ENCODE measurements at places on chromosomes 2 and 18.
A peak's percentile ranks its signal among the peaks of the same experiment; 100 is the strongest.

- DNase-seq = no peak
Observed at GRCh38 chr2:44931198-44931780, 10.2 kb upstream of the SIX3 start.

DNA sequence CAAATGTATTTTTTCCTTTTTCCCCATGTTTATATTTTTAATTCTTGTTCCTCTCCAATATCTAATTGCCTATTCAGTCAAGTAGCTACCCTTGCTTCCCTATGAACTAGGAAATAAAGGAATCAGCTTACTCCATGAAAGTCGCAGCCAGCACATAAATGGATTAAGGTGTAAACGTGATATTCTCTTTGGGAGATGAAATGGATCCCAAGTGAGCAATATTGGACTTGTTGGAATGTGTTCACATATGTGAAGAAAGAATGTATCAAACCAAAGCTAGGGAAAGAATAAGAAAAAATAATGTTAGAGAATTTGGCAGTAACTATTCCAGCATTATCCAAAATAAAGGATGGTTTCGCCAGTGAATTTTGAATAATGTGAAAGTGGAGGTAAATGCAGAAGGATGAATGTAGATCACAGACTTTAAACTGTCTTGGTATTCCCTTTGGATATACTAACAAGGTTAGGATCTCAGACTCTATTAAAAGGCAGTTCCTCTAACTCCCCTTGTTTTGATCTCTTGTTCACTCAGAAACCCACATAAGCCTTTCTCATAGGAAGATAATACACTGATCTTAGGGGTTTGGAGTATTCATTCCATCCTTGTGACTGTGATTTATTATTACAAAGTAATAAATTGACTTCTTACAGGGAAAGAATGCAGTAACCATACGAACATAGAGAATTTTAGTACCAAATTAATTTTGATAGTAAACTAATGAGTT lies 208.1 kb downstream of the BABAM2 start:
- no peak for DNase-seq

GRCh38 chr2:48601349-48601748 lies 16.3 kb upstream of the GTF2A1L start:
- no peak for DNase-seq

DNA sequence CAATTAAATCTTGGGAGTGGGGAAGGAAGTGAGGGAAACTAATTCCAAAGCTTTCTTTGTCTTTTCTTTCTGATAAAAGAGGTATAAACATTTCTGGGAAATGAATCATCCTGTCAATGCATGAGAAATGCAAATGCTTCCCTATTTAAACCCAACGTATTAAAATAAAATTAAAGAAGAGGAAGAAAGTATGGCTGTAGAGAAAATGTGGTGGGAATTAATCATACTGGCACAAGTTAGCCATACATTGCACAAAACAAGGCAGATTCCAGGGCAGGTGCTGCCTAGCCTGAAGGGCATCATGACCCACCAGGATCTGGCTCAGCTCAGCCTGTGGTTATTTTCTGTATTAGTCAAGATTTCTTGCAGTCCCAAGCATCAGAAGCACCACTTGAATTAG lies 338.0 kb downstream of the NYAP2 start:
- DNase-seq = peak; percentile 8

- DNase-seq = no peak
Observed at GRCh38 chr2:85771486-85771885, 17.7 kb downstream of the ATOH8 start.

- DNase-seq = no peak
Observed at GRCh38 chr18:35507192-35507591, 9.4 kb upstream of the INO80C start.

- no peak for DNase-seq
Observed at GRCh38 chr2:231932985-231933915, 7.1 kb upstream of the NPPC start.

DNA sequence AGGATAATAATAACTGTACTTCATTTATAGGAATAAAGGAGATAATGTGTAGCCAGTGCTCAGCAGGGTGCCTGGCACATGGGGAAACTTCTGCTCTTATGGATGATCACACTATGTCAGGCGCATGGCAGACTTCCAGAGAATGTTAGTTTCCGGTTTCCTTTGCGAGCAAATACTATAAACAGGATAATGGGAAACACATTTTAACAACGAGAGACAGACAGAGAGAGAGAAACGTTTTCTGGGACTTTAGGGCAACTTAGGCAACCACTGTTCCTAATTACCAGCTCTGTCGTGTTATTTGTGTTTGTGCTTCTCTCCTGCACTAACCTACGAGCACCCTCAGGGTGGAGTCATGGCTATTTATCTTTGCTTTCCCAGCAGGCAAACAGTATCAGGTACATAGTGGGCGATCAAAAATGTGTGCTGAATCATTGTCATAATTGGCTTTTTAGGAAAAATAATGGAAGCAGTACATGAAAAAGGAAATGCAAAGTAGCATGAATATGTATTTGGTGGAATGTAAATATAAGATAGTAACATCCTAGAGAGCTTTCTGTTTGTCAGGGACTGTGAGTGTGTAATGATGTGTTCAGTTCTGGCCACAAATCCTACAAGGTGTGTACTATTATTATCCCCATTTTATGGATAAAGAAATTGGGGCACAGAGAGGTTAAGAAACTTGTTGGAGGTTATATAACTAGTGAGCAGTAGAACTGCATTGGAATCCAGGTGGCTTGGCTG lies 36.8 kb upstream of the IGFBP2 start:
- peak; percentile 95 for DNase-seq

DNA sequence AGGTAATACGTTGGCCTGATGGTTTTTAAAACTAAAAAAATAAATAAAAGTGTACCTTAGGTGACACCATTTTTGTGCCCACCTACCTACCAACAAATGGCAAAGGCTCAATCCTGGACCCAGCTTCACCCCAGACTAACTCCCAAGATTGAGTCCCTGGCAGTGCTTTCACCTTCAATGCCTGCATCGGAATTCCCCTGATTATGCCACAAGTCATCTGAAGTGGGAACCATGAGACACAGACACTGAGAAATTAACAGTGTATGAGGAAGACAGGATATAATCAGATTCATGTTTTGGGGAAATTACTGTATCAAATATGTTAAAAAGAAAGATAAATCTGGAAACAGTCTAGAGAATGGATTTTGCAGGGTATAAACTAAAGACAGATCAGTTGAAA lies 41.6 kb downstream of the ZBTB14 start:
- DNase-seq = no peak

DNA sequence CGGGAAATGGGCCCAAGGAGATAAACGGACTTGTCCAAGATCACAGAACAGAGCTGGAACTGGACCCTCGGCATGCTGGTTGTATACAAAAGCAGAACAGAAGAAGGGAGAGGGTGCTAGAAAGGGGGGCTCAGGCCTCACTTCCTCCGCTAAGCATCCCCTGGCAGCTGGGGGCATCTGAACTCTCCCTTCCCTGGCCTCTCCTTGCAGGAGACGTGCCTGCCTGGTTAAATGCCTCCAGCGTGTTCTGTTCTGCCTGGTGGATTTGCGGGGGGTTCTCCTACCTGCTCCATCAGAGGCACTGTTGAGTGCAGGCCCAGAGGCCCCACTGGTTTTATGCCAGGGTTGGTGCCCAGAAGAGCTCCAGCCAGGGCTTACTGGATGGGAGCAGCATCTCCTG lies 124.7 kb downstream of the ZFP36L2 start:
- no peak for DNase-seq

- no peak for DNase-seq
Observed at GRCh38 chr18:39909706-39910105, 2045.3 kb upstream of the PIK3C3 start.

- no peak for DNase-seq
Observed at GRCh38 chr2:118878531-118879149, 31.2 kb upstream of the EN1 start.

- no peak for DNase-seq
Observed at GRCh38 chr18:79741362-79741700, 56.4 kb upstream of the KCNG2 start.

GRCh38 chr2:98946855-98947254 lies 10.8 kb upstream of the CRACDL start:
- DNase-seq = no peak

GRCh38 chr18:5058768-5059695 lies 138.0 kb downstream of the AKAIN1 start:
- DNase-seq = no peak

- no peak for DNase-seq
Observed at GRCh38 chr2:74021407-74021755, 36.7 kb downstream of the TET3 start.

DNA sequence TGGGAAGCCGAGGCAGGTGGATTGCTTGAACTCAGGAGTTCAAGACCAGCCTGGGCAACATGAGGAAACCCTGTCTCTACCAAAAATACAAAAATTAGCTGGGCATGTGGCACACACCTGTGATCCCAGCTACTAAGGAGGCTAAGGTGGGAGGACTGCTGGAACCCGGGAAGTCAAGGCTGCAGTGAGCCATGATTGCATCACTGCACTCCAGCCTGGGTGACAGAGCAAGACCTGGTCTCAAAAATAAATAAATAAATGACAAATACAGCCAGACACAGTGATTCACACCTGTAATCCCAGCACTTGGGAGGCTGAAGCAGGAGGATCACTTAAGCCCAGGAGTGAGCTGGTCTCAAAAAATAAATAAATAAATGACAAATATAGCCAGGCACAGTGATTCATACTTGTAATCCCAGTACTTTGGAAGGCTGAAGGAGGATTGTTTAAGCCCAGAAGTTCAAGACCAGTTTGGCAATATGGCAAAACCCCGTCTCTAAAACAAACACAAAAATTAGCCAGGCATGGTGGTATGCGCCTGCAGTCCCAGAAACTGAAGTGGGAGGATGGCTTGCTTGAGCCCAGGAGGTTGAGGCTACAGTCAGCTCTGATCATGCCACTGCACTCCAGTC lies 6.2 kb downstream of the KANSL3 start:
- DNase-seq = no peak

- DNase-seq = peak; percentile 15
Observed at GRCh38 chr2:45585267-45585861, 25.7 kb downstream of the SRBD1 start.

- no peak for DNase-seq
Observed at GRCh38 chr2:12679550-12680072, 37.1 kb upstream of the TRIB2 start.

DNA sequence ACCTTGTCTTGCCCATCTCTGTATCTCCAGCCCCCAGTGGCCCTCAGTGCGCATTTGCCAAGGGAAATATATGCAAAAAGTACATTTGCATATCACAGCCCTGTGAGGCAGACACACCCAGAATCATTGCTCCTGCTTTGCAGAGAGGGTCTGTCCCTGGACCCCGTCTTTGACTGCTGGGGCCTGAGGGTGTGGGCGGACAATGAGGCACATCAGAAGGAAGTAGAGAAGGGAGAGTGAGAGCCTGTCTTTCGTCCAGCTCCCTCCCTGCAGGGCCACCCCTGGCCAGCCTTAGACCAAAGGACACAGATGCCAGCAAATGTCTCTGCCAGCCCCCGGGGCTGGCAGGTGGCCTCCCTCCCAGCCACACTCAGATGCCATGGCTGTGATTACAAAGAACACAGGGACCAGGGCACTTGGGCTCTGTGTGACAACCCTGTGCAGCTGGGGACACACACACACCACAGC lies 516.2 kb upstream of the MYT1L start:
- DNase-seq = no peak

DNA sequence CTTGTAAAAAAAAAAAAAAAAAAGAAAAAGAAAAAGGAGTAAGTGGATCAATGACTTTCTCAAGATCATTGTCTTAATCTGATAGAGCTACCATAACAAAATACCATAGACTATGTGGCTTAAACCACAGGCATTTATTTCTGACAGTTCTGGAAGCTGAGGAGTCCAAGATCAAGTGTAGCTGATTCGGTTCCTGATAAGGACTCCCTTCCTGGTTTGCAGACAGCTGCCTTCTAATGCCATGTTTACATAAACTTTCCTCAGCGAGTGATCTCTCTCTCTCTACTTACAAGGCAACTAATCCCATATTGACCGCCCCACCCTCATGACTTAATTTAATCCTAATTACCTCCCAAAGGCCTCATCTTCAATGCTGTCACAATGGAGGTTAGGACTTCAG lies 36.5 kb upstream of the SIX2 start:
- no peak for DNase-seq

GRCh38 chr2:167127135-167127534 lies 238.9 kb downstream of the XIRP2 start:
- no peak for DNase-seq

DNA sequence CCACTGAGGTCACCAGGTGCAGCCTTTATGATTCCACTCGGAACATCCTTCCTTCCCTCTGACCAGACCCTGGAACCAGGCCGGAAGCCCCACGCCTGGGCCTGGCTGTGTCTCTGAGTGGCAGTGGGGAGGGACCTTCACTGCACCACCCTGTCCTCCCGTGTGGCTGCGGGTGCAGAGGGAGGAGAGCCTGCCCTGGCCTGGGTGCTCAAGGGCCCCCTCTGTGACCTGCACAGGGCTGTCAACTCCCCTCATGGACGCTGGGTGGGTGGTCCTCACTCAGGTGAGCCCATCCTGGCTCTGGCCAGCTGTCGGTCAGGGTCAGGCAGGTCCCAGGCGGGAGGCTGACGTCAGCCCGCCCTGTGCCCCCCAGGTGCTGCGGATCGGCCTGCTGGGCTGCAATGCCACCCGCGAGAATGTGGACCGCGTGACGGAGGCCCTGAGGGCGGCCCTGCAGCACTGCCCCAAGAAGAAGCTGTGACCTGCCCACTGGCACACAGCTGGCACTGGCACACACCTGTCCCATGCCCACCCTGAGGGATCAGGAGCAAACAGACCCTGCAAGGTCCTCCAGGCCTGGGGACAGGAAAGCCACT lies 9.8 kb downstream of the AGXT start:
- DNase-seq = no peak

DNA sequence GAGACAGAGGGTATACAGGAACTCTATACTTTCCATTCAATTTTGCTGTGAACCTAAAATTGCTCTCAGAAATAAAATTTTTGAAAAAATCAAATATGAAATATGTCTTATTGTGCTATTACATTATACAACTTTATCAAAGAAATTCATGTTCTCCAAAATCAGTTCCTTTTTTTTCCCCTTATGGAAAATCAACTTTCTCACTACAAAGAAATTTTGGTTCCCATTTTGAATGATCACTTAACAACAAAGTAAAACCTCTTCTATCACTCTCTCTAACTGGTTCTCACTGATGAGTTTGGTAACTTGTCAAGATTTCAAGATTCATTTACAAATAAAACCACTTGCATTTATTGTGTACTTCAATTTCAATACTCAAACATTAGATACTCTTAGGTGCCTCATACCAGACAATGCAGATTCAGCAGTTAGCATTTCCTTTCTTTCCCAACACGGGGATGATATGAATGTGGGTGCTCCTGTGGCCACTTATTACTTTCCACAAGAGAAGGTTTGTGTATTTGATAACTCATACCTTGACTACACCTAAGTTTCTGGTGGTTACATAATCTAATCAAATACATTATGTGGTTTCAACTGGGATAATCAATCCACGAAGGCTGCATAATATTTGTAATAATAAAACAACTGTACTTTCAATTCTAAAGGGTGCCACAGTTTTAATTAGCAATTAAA lies 6.4 kb downstream of the PSME4 start:
- no peak for DNase-seq

GRCh38 chr2:54570925-54571694 lies 115.0 kb downstream of the SPTBN1 start:
- peak; percentile 87 for DNase-seq

GRCh38 chr2:146661473-146662096 lies 1183.2 kb upstream of the ACVR2A start:
- DNase-seq = peak; percentile 36

- DNase-seq = no peak
Observed at GRCh38 chr2:88865801-88866371, 174.4 kb downstream of the RPIA start.
